ENCODE measurements at places on chromosomes 16 and 17.

DNA sequence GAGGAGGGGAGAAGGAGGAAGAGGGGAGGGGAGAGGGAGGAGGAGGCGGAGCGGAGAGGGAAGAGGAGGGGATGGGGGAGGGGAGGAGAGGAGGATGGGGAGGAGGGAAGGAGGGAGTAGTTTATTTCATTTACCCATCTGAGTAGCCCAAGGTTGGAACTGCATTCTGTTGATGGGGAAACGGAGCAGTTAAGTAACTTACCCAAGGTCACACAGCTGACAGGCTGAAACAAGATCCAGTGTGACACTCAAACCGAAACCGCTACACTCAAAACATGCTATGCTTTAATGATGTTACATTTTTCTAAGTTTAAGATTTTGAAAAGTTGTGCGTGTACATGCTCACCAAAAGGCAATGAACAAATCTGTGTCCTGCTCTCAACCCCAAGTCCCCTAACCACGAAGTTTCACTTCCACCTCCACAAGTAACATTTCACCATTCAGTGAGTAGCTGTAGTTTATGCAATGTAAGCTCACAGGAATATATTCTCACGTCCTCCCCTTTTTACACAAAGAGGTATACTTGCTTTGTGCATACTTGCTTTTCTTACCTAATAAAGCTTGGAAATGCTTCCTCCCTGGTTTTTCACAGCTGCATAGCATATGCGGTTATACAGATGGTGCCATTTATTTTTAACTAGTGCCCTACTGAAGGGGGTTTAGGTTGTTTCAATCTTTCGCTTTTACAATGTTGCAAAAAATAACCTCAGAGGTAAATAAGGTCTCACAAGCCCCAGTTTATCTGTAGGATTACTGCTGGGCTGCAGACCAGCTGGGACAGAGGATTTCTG, 275.3 kb downstream of the PARN start:
- DNase-seq: no peak

GRCh38 chr17:62162898-62163297, 97.8 kb upstream of the MED13 start:
- peak; percentile 39 for DNase-seq

DNA sequence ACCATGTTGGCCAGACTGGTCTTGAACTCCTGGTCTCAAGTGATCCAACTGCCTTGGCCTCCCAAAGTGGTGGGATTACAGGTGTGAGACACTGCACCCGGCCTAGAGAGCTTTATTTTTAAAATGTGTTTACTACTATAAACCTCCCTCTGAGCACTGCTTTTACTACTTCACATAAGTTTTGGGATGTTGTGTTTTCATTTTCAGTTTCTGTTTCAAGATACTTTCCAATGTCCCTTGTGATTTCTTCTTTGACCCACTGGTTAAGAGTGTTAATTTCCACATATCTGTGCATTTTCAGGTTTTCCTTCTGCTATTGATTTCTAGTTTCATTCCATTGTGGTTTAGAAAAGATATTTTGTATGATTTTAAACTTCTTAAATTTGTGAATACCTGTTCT, 74.4 kb downstream of the NETO2 start:
- no peak for DNase-seq

DNA sequence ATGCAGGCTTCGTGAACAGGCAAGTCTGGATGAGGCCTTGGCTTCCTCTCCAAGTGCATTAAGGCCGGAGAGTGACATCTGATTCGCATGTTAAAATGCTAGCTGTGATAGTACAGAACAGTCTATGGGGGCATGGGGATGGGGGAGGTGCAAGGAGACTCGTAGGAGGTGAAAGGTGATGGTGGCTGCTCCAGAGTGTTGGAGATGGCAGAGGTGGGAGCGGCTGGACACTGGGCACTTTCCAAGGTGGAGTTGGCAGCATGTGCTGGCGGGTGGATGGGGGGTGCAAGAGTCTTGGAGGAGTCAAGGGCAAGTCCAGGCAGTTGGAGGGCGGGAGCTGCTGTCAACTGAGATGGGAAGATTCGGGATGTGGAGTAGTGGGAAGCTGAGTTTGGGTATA, 350.9 kb upstream of the TNRC6C start:
- DNase-seq: no peak

DNA sequence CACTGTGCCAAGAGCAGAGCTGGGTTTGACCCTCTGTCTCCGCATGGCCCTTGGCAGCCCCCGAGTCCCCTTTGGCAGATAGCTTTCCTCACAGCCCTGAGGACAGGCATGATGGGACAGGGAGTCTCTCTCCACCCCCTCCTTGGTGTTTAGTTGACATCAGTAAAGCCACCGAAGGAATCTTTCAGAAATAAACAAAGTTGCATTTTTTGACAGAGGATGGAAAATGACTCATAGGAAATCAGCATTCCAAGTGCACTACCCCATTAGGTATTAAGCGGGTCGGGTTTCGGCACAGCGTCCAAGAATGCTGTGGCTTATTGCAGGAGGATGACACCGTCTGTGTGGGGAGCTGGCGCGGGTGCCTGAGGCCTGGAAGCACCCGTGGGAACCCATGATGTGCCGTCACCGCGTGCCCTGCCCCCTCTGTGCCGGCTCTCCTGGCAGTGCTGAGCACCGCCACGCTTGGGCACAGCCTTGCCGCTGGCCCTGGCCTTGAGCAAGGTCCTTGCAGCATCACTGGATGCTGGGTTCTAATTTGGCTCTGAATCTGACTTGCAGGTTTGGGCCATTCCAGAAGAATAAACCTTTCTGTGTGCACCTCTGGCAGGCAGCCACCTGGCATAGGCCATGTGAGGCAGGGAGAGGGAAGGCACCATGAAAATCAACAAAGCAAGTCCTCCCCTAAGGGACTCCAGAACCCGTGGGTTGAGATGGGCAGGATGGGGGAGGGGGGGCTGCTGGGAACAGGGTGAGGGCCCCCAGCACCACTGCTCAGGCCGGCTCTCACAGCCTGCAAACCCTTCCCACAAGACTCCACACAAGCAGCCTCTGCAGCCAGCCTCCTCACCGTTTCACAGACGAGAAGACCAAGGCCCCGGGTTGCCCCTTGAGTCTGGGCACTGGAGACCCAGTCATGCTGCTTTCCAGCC, 50.5 kb upstream of the ZNF469 start:
- DNase-seq: peak; percentile 98

DNA sequence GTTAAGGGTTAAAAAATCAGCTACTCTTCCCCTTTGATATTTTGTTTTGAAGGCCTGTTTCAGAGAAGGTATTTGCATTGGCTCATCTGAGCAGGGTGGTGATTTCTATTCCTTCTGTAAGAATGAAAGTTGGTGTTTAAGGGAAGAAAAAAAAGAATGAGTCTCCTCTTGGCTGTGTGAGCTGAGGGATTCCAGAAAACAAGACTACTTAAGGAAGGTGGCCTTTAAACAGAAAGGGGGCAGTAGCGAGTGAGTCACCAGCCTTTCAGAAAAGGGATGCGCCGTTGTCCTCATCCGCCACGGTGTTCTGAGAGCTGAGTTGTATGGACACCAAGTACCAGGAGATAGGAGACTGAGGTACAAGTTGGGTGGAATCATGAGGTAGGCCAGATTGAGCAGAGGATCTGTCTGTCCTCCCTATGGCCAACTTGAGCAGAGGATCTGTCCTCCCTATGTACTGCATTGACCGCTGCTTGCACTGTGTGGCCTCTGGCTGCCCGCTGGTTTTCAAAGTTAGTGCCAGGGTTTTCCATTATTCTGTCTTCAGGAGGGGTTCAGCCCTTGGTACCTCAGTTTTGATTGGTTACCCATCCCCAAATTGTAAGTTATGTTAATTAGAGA, 8.2 kb downstream of the PRKCA start:
- no peak for DNase-seq
